ENCODE measurements at places on chromosomes 6 and 20. TPM values are rescaled to one million over a fixed set of nuclear protein-coding genes. Genes with fewer than 3 reads are reported as not detected.

- DNase-seq: no peak
Observed at GRCh38 chr6:142334294-142334693, 32.5 kb downstream of the ADGRG6 start.

GRCh38 chr6:89250239-89250638 lies 33.1 kb upstream of the GABRR1 start:
- no peak for DNase-seq

DNA sequence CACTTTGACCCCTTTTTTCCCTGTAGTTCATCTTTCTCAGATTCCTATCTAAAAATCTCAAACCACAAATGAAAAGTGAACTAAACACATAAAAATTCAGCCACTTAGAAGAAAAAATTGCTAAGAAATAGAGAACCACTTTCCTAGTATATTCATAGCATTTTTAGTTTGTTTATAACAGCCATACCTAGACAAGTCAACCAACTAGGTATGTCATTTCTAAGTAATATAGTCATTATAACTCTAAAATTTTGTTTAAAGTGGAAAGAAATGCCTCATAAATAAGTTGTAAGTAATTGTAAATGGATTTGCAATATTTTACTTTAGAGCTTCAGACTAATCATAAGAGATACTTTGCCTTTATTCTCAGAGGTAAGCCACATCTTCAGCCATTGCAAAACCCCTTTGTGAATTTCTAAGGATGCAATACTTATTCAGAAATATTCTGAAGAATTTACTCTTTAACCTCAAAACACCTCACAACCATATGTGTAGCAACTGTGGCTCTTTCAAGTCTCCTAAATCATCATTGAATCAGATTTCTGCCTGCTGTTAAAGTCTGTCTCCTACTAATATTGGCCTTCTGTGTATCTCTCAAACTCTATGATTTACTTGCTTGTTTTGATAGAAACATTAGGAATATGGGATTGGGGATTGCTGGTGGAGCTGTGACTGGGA lies 6.9 kb upstream of the SUMO4 start:
- no peak for DNase-seq

The ENPP5 gene
- total RNA-seq: 3.0 TPM

GRCh38 chr20:62880935-62881661 lies 19.5 kb upstream of the TCFL5 start:
- no peak for DNase-seq

- no peak for DNase-seq
Observed at GRCh38 chr6:55963301-55963700, 87.9 kb upstream of the BMP5 start.

The CPXM1 gene
- 1.0 TPM for total RNA-seq

The TCP1 gene
- 159 TPM for total RNA-seq

Data from Right ventricle myocardium superior (tissue), 1 donor.